ENCODE measurements at places on chromosomes 11 and 22.
A peak's percentile ranks its signal among the peaks of the same experiment; 100 is the strongest.

DNA sequence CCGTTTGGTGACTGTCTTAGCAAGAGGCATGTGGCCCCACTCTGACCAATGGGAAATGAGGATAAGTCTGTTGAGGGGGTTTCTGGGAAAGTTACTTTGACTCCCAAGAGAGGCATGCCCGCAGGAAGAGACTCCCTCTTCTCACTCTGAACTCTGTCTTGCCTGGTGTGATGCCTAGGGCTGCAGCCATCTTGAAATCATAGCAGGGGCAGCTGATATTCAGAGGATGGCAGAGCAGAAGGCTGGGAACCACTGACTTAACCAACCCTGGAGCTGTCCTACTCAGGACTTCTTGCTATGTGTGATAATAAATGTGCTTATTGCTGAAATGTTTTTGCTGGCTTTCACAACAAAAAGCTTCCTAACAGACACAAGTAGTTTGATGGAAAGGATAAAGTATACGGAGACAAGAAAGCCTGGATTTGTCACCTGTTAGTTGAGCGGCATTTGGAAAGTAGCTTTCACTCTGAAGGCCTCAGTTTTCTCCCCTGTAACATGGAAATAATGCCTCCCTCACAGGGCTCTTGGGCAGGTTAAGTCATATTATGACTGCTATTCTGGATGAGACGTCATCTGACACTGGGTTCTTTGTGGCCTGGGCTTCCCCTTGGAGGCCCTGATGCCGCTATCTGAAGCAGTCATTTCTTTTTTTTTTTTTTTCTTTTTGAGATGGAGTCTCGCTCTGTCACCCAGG, 128.5 kb downstream of the CEP164 start:
- no peak for DNase-seq

DNA sequence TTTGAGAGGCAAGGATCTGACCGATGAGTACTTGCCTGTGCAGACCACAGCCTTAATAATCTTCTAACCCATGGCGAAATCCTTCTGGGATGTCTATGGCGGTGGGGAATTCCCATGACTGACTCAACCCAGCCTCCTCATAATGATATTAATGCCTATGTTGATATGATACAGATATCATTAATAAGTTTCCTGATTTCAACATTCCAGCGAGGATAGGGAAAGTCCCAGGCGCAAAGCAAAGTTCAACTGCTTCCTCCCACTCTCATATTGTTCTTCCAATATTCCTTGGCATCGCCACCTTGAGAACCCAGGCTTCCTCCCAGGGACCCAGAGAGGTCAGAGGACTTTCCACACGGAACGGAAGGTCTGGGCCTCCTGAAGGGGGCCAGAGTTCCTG, 110.3 kb upstream of the TMEM45B start:
- peak; percentile 24 for DNase-seq

- DNase-seq: no peak
Measured at GRCh38 chr11:119616586-119617339, 112.2 kb downstream of the NECTIN1 start.

GRCh38 chr11:61275191-61275590, 19.9 kb downstream of the VWCE start:
- no peak for DNase-seq

DNA sequence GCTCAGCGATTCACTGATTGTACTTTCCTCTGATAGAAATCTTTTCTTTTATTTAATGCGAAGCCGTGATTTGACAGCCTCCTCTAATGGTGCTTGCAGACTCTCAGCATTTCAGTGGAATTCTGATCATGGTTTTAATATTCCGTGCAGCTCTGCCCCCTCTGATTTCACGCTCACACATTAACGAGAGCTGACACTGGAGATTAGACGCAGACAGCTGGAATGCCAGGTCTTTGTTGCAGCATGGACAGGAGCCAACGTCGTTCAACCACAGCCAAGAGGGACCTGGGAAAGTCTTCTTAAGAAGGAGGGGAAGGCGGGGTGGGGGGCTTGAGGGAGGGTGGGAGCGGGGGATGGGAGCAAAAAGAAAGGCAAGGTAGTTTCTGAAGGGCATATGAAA, 186.4 kb downstream of the BLID start:
- DNase-seq: peak; percentile 62

DNA sequence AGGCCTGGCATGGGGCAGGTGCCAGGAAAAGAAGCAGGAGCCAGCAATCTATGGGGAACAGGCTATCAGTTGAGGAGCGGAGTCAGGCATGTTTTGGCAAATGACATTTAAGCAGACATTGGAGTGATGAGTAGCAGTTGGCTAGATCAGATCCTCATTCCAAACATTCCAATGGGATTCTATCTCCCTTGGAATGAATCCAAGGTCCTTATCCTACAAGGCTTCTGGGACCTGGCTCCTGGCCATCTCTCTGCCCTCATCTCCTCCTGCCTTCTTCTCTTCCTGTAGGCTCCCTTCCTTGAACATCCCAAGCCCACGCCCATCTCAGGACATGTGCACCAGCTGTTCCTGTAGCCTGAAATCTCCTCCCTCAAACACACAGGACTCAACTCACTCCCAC, 1074.5 kb downstream of the TBC1D22A start:
- no peak for DNase-seq

- no peak for DNase-seq
Measured at GRCh38 chr22:33896154-33896553, 24.1 kb downstream of the LARGE1 start.

- DNase-seq: no peak
Measured at GRCh38 chr11:20489948-20490347, 102.4 kb downstream of the PRMT3 start.

- no peak for DNase-seq
Measured at GRCh38 chr22:50313021-50313420, 5.6 kb upstream of the PLXNB2 start.

GRCh38 chr11:71324788-71325417, 72.5 kb upstream of the SHANK2 start:
- DNase-seq: no peak

DNA sequence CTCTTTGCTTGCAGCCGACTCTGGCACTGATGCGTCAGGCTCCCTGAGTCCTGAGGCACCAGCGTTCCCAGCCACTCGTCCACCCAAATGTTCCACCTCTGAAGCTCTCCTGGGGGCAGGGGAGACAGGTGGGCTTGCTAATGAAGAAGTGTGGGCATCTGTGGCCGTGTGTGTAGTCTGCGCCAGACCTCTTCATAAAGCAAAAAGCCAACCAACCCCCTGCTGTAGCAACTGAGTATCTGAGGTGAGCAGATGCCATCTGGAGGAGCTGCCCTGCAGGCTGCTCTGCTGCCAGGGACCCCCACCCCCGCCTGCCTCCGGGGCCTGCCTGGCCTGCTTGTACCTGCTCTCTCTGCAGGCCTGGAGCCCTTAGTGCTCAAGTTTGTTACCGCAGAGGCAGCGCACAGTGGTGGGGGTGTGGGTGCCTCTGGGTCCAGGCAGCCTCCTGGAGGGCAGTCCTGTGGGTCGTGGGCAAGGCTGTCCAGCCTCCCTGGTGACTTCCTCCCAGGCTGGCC, 272.5 kb downstream of the TBC1D22A start:
- no peak for DNase-seq

GRCh38 chr22:50542416-50542927, 3.2 kb upstream of the KLHDC7B start:
- no peak for DNase-seq

DNA sequence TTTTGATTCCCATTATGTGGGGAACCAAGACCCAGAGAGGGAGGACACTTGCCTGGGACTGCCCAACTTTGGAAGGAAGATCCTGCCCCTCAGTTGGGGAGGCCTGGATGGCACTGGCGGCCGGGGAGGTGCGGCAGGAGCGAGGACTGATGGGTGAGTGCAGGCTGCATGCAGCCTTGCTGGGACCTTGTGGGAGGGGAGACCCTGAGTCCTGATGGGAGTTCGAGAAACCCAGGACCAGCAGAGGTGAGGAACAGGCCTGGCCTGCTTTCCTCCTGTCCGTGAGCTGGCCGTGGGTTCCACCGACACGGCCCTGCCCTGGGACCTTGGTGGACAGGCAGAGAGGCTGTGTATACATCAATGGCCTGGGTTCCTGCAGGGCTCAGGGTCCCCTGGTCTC, 19.3 kb upstream of the SMIM38 start:
- DNase-seq: peak; percentile 27

DNA sequence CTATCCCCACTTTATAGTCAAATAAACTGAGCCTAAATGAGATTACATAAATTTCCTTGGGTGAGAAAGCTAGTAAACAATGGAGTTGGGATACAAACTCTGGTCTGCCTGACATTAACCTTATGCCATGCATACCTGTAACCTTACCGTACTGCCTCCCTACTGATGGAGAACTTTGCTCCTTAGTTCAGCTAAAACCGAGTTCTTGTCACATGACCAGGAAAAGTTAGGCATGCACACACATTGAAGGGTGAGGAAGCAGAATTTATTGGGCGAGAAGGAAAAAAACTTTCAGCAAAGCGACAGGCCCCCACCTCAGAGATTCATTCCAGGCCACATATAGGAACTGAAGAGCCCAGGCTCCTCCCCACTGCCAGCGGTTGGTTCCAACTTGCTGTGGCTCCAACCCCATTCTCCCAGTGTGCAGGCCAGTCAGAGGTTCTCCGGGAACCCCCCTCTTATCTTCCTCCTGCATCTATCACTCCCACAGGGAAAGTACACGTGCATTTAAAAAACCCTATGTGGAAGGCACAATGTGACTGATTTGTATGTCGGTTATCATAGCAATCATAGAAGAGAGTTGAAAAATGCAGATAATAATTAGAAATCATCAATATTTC, 3.2 kb upstream of the PIWIL4 start:
- no peak for DNase-seq

GRCh38 chr11:64539711-64540427, 51.2 kb upstream of the SLC22A12 start:
- no peak for DNase-seq
